ENCODE measurements at places on chromosomes 11 and 22.

GRCh38 chr22:25447067-25447685 is 117.3 kb upstream of the GRK3 start:
- no peak for DNase-seq

DNA sequence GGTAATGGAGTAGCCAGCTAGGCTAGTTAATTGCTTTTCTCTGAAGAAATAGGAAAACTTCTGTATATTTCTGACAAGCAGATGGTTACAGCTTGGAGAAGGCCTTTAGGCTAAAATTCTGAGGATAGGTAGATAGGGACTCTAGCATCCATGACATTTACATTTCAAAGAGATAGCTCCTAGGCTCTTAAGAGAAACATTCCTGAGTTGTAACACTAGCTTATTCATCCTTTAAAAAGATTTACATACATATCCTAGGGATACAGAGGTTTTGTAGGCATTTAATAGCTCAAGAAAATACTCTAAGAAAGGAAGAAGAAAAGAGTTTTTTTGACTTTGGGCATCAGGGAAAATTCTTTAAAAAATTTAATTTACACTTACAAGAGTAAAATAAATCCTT is 130.9 kb upstream of the CCDC179 start:
- no peak for DNase-seq

GRCh38 chr11:129446572-129446971 is 70.9 kb downstream of the BARX2 start:
- DNase-seq = no peak

DNA sequence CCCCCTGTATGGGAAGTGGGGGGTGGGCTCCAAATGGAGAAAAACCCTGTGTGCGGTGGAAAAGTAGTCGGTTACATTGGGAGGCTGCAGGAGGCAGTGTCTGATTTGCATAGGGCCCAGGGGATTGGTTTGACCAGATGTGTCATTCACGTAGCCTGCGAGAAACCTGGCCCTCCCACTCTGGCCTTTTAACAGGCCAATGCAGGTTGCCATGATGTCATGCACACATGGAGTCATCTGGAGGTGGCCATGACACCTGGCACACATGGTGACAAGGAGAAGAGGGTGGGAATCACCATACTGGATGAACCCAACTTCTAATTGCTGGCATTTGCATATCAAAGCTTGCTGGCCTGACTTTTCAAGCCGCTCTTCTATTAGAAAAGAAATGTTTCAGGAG is 50.6 kb downstream of the FAM181B start:
- no peak for DNase-seq

GRCh38 chr11:75476739-75477613 is 44.0 kb upstream of the KLHL35 start:
- no peak for DNase-seq

DNA sequence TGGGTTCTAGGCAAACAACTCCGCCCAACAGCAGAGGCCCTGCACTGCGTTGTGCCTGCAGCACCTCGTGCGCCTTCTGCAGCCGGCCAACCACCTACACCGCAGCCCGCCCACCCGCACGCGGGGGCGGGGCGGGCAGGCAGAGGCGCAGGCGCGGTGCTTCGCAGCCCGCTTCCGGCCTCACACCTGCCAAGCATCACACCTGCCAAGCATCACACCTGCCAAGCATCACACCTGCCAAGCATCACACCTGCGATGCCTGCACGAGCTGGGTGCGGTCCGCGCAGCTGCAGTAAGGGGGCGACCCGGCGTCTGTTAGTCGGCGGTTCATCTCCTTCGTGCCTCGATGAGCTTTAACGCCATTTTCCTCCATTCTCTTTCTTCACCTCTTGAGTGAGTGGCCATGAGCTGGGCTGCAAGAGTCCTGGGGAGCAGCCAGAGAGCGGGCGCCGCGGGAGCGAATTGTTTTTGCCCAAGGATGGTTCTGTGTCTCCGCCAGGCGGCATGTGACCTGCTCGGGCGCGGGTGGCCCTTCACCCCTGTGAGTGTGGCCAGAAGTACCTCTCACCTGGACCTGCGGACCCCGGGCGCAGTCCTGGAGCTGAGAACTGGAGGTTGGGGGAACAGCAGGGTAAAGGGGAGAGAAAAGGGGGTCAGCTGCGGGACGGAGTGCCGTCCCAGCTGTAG is at the start of gene LDHAL6A:
Gene LDHAL6A, plus strand, starts transcription at position 171 of the 687 bp plus-strand sequence. CDS start 825 bp downstream, outside the sequence.
- DNase-seq = no peak

GRCh38 chr11:120329556-120329955 is 4.5 kb downstream of the TLCD5 start:
- no peak for DNase-seq

DNA sequence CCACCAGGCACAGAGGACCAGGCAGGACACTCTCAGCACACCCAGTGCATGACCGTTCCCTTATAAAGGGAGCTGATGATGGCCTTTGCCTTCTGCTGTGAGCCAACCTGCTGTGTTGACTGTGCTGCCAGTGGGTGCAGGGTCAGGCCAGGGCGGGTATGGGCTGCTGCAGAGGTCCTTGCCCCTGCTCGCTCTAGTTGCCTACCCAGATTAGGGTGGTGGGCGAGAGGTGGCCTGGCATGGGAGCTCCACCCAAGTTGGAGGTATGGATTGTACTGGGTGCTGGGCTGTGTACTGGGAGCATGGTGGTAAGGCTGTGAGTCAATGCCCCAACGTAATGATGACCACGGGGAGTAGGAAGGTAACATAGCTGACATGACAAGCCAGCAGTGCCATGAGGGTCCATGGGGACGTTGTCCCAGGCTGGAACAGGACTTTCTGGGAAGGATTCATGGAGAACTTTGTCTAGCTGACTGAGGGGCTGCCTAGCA is 24.5 kb upstream of the CYP2D6 start:
- DNase-seq = no peak

DNA sequence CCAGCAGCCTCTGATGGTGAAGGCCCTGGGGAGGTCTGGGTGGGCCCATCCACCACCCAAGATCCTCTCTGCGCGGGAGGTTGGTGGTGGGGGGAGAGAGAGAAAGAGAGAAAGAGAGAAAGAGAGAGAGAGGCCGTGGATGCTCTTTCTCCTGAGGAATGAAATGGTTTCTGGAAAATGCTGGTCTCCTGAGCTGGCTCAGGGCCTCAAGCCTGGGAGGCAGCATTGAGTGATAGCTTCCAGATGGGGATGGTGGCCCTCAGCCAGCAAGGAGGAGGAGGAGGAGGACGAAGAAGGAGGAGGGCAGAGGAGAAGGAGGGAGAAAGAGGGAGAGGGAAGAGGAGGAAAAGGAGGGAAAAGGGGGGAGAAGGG is 4.6 kb downstream of the TSPAN32 start:
- no peak for DNase-seq

DNA sequence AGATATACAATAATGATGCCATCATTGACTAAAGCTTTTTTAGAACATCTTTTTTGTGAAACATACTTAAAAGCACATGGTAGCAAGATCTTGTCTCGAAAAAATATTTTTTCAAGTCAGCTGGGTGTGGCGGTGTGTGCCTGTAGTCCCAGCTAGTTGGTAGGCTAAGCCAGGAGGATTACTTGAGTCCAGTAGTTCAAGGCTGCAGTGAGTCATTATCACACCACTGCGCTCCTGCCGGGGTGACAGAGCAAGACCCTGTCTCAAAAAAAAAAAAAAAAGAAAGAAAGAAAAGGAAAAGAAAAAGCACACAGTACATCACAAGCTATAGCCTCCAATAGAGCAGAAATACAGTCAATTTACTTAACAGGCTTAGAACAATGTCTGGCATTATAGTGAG is 37.0 kb downstream of the ENTHD1 start:
- DNase-seq = no peak

DNA sequence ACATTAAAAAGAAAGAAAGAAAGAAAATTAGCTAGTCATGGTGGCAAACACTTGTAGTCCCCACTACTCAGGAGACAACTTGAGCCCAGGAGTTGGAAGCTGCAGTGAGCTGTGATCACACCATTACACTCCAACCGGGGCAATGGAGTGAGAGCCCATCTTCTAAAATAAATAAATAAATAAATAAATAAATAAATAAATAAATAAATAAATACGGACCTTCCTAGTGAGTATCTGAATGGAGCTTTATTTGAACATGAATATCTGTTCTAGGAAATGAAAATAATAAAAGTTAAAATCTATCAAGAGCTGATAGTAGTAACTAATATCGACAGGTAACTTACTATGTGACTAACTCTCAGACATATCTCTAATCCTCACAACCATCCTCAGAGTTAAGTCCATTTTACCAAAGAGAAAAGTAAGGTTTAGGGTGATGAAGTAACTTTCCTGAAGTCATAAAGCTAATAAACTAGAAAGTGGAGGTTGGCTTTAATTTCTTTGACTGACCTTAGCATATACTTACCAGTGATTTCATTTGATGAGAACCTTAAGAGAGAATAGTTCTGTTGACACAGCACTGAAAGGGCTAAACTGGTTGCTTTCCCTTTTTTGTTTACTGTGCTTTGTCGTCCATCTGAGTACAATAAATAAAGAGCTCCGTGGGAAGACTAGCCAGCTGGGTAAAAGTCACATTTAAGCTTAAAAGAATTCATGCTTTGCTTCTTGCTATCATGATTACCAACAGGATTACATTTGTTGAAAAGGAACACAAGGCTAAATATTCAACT is 22.4 kb downstream of the ENTHD1 start:
- no peak for DNase-seq

- DNase-seq = no peak
Measured at GRCh38 chr11:20203831-20204230, 43.6 kb upstream of the DBX1 start.

DNA sequence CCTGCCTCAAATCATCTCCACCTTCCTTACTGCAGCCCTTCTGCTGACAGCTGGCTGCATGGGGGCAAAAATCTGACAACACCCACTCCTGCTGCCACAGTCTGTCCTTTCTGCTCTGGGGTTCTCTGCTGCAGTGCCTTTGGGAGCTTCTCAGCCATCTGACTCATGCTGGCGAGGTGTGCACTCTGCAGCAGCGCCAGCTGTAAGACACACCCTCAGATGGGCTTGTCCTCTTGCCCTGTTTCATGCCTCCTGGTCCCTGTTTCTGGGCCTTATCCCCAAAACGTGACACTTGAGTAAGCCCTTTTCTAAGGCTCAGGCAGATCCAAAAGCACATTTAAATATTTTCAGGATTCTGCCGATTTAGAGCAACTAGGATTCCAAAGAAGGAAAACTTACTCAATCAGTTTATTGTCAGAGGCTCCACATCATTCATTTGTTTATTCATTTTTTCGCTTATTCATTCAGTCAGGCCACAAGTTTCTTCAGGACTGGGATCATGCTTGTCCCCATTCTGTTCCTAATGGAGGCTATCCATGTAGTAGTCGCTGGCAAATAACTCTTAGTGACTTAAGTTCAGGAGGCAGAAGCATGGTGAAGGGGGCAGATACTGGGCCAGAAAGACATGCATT is 60.2 kb downstream of the SMIM38 start:
- DNase-seq = no peak

GRCh38 chr11:131056036-131056435 is 139.8 kb upstream of the SNX19 start:
- DNase-seq = no peak

- no peak for DNase-seq
Measured at GRCh38 chr11:46239801-46240061, 37.7 kb upstream of the CREB3L1 start.

GRCh38 chr11:59918987-59919589 is 19.1 kb upstream of the OOSP1 start:
- peak; percentile 91 for DNase-seq

- no peak for DNase-seq
Measured at GRCh38 chr11:56183459-56183858, 7.0 kb downstream of the OR5J2 start.

GRCh38 chr11:59967677-59968394 is 4.0 kb downstream of the OOSP4A start:
- DNase-seq = no peak

DNA sequence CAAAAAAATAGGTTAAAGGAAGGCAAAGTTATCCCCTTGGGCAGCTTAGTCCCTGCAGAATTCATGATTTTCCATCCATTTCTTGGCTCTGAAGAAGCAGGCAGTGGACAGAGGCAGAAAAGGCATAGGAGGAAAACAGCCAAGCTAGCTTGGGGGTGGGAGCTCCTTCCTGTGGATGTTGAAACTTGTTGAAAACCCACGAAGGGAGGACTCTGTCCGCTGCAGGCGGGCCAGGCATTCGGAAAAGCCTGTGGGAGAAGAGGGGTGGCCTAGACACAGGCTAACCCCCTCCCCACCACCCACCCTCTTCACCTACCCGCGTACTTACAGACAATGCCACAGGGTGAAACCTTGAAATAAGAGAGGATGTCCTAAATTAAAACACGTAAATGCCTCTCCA is 72.1 kb downstream of the C22orf31 start:
- no peak for DNase-seq

- no peak for DNase-seq
Measured at GRCh38 chr22:48948575-48949170, 879.0 kb downstream of the BRD1 start.

- peak; percentile 23 for DNase-seq
Measured at GRCh38 chr11:72239313-72239848, 4.6 kb downstream of the PHOX2A start.

- no peak for DNase-seq
Measured at GRCh38 chr11:104148706-104149105, 15.2 kb downstream of the PDGFD start.

DNA sequence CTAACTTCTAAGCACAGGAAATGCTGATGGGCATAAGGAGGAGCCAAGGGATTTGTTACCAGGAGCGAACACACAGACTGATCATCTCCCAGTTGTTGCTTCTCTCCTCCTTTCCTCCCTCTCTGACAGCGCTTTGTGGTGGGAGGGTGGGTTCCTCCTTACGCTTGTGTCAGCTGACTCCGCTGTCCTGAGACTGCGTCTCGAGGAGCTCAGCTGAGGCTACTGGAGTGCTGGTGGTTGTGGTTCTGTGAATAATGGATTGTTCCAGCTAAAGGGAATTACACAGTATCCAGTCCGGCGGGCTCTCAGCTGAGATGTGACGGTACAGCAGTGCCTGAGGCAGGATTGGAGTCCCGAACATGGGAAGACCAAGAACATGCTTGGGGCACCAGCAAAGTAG is 113.4 kb downstream of the CTNND1 start:
- no peak for DNase-seq

DNA sequence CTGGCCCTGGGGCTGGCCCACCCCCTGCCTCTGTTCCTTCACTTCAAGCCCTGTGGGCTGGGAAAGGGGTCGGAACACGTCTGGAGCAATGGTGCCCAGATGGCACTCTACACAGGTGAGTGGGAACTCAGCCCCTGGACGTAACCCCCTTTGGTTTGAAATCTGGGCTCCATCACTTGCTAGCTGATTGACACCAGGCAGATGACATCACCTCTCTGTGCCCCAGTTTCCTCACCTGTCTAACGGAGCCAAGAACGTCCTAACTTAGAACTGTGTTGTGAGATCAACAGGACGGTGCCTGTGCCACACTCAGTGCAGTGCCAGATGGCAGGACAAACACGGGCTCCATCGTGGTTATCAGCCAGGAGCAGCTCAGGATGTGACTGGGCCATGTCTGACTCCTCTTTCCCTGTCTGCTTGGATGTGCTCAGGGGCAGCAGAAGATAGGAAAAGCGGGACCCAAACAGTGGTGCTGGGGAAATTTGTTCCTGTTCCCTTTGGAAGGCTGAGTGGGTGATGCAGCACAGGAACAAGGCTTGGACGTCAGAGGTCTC is 24.4 kb downstream of the NPTXR start:
- DNase-seq = no peak
